ENCODE measurements at places on chromosomes 5 and 9. TPM values are rescaled to one million over a fixed set of nuclear protein-coding genes. Genes with fewer than 3 reads are reported as not detected.

The KLF9 gene
- 1.0 TPM for total RNA-seq

The IFNA5 gene
- not detected for total RNA-seq

DNA sequence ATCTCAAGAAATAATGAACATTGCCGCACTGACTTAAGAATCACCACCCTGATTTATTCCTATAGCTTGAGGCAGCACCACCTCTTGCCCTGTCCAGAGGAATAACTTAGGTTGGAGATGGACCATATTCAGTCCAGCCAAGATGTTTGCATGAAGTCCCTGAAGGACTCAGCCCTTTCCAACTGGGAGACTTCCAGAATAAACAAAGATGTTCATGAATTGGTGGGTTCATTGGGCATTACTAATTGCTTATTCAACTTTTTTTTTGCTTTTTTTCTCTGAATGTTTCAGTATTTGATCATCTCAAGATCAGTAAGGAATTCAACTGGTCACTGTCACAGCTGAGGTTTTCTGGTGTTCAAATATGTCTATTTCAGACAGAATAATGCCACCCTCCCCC lies 470.6 kb downstream of the CCDC171 start:
- no peak for DNase-seq
- H3K4me1 ChIP-seq, result no peaks in the 10 kb centered on the region
- H3K27ac ChIP-seq, result no peak overlapping the region
- peaks cover 37% of the 10 kb centered on the region for H3K36me3 ChIP-seq

DNA sequence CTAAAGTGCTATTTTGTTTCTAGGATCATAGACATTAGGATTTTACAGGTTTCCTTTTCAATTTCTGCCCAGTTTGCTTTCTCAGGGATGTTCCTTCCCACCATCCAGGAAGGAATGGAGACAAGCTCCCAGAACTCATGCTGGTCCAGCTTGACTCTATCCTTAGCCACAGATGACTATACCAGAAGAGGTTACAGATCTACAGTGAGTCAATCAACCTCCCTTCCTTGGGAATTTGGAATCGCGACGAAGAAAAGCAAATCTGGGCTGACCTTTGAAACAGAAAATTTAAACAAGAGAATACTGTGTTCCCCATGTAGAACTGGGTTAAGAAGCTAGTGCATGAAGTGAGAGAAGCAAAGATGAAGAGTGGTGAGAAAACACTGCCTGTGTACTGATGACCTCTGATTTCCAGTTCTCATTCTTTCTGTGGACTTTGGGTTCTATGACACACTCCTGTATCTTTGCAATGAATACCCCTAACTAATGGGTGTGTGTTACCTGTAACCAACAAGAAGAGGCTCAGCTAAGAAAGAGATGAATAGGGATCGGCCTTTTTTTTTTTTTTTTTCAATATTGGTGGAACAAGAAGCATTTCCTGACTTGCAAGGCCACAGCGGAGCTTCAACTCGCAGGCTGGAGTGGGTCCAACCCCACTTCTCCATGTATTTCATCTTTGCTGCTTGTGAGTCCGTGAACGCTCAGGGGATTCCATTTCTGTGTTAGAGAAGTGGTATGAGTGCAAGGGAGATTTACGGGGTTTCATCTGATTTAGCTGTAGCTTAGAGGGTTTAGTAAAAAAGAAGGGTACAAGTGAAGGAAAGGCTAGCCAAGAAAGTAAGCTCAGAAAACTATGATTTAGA lies 563.9 kb upstream of the CLINT1 start:
- no peaks in the 10 kb centered on the region for H3K36me3 ChIP-seq
- H3K4me1 ChIP-seq, result no peaks in the 10 kb centered on the region
- H3K27me3 ChIP-seq, result no peaks in the 10 kb centered on the region
- DNase-seq, result no peak

DNA sequence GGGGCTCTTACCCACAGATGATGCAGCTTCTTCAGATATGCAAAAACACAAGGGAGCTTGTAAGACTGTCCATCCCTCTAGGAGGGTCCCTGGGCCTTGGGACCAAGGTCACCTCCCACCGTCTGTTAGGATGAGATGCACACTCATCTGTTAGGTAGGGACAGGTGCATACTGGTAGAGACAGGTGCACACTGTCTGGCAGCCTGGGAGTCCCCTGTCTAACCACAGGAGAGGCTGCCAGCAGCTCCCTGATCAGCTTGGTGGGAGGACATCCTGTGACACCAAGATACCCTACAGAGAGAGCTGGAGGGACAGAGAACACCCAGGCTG lies 13.2 kb downstream of the TSPAN17 start:
- no peak overlapping the region for H3K27ac ChIP-seq
- no peaks in the 10 kb centered on the region for H3K4me1 ChIP-seq
- no peaks in the 10 kb centered on the region for H3K36me3 ChIP-seq
- H3K27me3 ChIP-seq, result no peaks in the 10 kb centered on the region
- DNase-seq, result no peak
- H3K4me3 ChIP-seq, result no peak overlapping the region

GRCh38 chr5:67904366-67904765 lies 311.2 kb upstream of the PIK3R1 start:
- H3K27me3 ChIP-seq, result no peaks in the 10 kb centered on the region
- H3K4me1 ChIP-seq, result no peaks in the 10 kb centered on the region
- DNase-seq, result no peak
- H3K36me3 ChIP-seq, result no peaks in the 10 kb centered on the region
- H3K27ac ChIP-seq, result no peak overlapping the region

GRCh38 chr5:131228646-131229045 lies 35.2 kb upstream of the CDC42SE2 start:
- H3K27me3 ChIP-seq, result no peaks in the 10 kb centered on the region
- H3K4me1 ChIP-seq, result no peaks in the 10 kb centered on the region
- no peak overlapping the region for H3K4me3 ChIP-seq

DNA sequence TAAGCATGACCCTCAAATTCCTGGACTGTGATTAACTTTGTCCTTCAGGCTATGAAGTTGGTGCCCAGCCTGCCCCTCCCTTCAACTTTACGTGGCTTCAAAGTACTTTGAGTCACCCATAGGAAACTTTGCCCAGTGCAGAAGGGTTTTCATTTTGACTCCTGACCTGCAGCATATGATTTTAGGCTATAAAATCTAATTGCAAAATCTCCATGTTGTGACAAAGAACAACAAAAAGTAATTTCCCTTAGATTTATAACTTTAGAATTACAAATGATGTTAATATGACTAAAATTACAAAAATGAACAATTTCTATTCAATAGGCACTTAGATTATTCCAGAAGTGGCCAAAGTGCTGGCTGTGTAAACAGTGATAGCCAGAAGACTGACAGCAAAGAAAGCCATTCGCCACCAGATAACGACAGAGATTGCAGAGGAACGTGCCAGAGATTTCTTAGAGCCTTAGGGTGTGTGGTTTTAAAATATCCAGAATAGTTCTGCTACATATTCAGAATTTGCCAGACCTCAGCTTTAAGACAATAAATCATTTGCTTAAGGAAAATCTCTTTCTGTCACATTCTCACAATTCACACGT lies 197.4 kb downstream of the SEMA5A start:
- no peaks in the 10 kb centered on the region for H3K27me3 ChIP-seq
- no peaks in the 10 kb centered on the region for H3K36me3 ChIP-seq
- no peak overlapping the region for H3K27ac ChIP-seq
- no peak for DNase-seq
- H3K4me1 ChIP-seq, result no peaks in the 10 kb centered on the region

GRCh38 chr5:39711821-39712220 lies 287.0 kb upstream of the DAB2 start:
- no peak overlapping the region for H3K27ac ChIP-seq
- H3K27me3 ChIP-seq, result no peaks in the 10 kb centered on the region
- no peaks in the 10 kb centered on the region for H3K36me3 ChIP-seq
- peaks cover 3% of the 10 kb centered on the region for H3K4me1 ChIP-seq
- H3K4me3 ChIP-seq, result no peak overlapping the region
- DNase-seq, result no peak

GRCh38 chr9:108786901-108787689 lies 68.7 kb downstream of the ACTL7B start:
- H3K36me3 ChIP-seq, result no peaks in the 10 kb centered on the region
- no peaks in the 10 kb centered on the region for H3K27me3 ChIP-seq
- DNase-seq, result peak; percentile 85
- peaks cover 25% of the 10 kb centered on the region for H3K4me1 ChIP-seq

DNA sequence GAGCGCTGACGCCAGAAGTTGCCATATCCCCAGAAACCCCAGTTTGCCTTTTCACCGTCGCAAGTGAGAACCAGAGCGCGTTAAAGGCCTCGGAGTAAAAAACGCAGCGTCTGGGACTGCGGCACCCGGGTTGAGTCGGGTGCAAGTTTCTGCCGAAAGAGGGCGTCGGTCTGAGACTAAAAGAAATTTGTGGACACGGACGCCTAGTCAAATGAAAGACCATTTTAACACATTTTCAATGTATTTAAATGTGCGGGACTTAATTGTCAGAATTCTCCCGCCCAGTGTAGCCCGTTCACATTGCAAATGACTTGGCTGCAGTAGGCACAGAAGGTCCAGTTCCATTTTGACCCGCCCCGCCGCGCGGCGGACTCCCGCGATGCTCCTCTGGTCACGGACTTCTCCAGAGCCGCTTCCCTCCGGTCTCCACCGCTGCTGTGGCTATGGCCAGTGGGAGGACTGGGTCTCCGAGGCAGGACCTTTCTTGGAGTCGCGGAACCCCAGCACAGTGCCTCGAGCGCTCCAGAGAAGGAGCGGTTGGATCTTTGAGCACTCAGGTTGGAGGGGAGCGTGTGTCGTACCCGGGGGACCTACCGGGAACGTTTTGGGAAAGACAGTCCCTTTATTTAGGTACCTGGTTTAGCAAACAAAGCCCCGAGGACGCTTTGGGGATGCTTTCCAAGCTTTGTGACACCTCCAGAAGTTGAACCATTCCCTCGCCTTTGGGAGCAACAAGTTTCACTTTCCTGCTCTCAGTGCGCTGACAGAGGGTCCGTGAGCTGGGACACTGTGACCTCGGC lies 1.2 kb upstream of the NPR3 start:
- H3K4me1 ChIP-seq, result peaks cover 4% of the 10 kb centered on the region
- peak; percentile 85 for DNase-seq
- H3K27me3 ChIP-seq, result peaks cover 45% of the 10 kb centered on the region

DNA sequence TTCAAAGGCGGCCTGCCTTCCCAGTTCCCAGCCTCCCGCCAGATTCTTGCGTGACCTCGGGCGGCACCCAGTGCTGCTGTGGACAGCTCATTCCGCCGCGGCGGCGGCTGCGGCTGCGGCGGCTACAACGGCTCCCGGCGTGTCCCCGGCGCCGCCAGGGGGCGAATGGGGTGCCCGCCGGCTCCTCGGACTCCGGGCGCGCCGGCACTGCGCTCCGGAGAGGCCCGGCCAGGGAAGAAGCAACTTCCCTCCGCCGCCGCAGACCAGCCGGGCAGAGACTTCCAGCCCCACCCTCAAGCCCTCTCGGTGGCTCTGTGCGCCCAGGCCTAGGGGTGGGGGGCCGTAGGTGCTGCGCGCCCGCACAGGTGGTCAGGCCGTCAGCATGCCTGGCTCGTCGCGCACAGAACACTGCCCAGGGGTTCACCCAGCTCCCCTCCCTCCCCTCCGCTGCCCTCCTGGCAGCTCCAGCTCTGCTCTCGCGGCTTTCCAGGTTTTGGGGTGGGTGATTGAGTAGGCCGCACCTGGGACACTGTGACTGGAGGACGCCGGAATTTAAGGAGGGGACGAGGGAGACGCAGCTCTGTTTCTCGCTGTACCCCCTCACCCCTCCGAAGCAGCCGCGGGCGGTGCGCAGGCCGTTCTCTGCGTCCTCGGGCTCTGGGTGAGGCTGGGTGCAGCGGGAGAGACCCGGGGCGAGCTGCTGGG lies 20.2 kb downstream of the IGIP start:
- no peaks in the 10 kb centered on the region for H3K4me1 ChIP-seq
- H3K27ac ChIP-seq, result no peak overlapping the region
- H3K4me3 ChIP-seq, result no peak overlapping the region
- DNase-seq, result no peak
- no peaks in the 10 kb centered on the region for H3K27me3 ChIP-seq
- no peaks in the 10 kb centered on the region for H3K36me3 ChIP-seq

DNA sequence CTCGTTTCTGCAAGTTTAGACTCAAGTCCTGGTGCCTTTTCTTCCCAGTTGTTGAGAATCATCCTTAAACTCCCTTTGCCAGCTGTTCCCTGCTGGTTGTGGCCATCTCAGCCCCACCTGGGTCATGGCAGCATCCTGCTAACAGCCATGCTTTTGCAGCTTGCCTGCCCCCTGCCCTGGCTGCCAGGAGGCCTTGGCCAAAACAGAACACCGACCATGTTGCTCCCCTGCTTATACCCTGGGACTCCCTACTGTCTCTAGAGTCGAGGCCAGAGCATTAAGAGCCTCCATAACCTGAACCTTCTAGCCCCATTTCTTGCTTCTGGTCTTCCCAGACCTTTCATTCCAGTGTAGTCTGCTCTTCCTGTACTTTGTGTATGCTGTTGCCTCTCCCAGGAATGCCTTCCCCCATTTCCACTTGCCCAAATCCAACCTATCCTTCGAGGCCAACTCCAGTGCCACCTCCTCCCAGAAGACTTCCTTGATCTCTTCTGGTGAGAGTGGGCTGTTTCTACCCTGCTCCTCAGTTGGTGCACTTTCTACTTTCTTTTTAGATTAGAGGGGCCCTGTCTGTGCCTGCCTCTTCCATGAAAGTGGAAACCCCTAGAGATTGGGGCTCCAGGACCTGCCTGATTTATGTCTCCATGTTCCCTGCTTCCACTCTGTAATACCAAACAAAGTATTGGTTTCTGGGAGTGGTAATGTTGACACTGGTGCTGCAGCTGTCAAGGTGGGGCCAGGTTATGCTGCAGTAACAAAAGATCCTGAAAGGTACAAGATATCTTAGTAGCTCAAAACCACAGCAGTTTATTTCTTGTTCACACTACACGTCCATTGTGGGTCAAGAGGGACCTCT lies 88.2 kb downstream of the AMBP start:
- H3K27ac ChIP-seq, result no peak overlapping the region
- no peak overlapping the region for H3K4me3 ChIP-seq
- no peaks in the 10 kb centered on the region for H3K27me3 ChIP-seq
- DNase-seq, result no peak
- no peaks in the 10 kb centered on the region for H3K36me3 ChIP-seq
- H3K4me1 ChIP-seq, result peaks cover 16% of the 10 kb centered on the region

DNA sequence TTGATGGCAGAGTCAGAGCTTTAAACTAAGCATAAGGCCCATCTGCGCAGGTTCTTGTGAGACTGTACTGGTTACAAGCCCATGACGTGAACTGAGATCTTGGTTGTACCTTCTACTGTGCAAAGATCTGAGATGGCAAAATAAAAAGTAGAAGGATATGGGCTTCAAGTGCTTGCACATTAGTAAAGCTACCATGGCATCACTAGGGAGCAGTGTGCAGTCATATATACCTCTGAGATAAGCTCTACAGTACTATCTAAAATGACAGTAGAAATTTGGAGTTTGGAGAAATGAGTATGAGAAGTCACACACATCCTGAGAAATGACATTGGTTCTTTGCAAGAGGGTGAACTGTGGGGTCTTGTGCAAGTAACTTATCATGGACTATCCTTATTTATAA lies 408.2 kb upstream of the PRR16 start:
- no peak overlapping the region for H3K27ac ChIP-seq
- no peak overlapping the region for H3K4me3 ChIP-seq
- no peaks in the 10 kb centered on the region for H3K4me1 ChIP-seq
- H3K36me3 ChIP-seq, result no peaks in the 10 kb centered on the region
- no peaks in the 10 kb centered on the region for H3K27me3 ChIP-seq

All from A673 (cell line).